A172 (cell line): ENCODE measurements at places on chromosomes 3 and 15.

GRCh38 chr3:194756791-194757325 is 71.2 kb downstream of the FAM43A start:
- DNase-seq: no peak

- DNase-seq: no peak
Measured at GRCh38 chr15:41487802-41488201, 5.9 kb upstream of the ITPKA start.

DNA sequence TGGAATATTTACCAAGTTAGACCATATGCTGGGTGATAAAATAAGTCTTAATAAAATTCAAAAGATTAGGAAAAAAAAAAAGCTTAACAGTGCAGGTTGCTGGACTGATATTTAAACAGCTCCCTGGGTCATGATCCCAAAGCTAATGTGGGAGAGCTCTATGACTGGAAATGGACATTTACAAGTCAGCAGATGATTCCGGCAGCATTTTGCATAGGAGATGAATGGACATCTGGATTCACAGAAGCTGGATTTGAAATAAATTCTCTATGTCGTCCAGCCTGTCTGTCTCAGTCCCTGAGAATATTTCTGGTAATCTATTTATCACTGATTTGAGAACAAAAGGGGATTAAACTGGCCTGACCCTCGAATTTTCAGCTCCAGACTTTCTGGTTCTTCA is 52.3 kb upstream of the KLHL25 start:
- no peak for DNase-seq

GRCh38 chr3:167067787-167068161 is 312.3 kb downstream of the ZBBX start:
- DNase-seq: no peak

- no peak for DNase-seq
Measured at GRCh38 chr15:91946075-91946474, 92.6 kb downstream of the SLCO3A1 start.

DNA sequence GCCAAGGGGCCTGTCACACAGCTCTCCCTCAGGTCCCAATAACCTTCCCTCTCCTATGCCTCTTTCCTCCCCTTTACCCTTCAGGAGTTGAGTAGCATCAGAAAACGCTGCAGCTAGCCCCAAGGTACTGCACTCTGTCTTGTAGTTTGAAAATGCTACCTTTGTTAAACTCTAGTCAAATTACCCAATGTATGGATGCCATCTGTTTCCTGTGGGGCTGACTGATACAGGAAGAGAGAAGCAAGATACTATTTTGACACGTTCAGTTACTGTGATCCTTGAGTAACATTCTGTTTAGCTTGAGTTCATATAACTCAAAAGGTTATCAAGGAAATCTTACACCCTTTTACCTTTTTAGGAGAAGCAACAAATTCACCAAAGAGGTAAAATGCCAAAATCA is 493.1 kb downstream of the FHIT start:
- no peak for DNase-seq

- DNase-seq: no peak
Measured at GRCh38 chr15:68391121-68391520, 40.8 kb downstream of the ITGA11 start.

DNA sequence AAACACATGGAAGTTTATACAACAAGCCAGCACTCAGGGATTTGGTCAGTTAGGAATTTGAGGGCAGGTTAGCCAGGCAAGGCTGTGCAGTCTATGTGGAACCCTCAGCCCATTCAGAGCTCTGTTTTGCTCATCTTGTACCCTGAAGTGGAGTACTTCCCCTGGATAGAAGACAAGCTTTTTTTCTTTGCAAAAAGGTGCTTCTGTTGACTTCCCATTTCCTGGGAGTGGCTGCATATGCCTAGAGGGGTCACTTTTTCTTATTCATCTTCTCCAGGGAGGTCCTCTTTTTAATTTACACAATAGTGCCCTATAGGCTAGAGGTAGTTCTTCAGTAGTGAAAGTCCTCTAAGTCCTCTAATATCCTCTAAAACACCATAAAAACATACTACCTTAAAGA is 225.0 kb upstream of the P2RY1 start:
- no peak for DNase-seq

DNA sequence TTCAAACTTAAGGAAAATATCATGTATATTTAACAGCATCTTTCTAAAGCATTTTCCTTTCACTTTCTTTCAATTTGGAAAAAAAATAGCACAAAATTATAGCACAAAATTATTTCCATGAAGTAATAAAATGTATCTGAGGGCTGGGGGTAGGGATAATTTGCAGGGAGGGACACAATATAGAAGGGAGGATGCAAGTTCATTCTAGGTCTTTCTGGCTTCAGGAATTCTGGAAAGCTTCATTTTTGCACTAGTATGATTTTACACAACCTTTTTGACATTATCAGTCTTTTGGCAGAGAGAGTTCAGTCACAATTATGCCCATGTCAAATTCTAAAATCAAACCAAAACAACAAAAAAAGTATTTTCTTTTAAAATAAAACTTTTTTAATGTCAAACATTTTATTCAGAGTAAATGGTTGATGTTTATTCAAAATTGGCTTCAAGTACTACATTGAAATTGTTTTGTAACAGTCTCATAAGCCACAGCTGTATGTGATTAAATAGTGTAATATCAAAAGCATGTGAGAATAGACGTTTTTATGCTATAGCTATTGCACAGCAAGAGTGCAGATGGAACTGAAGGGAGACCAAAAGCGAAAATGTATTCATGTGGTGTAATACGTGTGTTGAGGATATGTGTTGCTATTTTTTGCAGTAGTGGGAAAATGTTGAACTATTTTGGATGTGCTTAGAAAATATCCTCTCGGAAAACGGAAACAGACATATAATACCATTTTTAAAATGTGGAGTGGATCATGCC is 5.8 kb downstream of the RBMS3 start:
- DNase-seq: peak; percentile 40

DNA sequence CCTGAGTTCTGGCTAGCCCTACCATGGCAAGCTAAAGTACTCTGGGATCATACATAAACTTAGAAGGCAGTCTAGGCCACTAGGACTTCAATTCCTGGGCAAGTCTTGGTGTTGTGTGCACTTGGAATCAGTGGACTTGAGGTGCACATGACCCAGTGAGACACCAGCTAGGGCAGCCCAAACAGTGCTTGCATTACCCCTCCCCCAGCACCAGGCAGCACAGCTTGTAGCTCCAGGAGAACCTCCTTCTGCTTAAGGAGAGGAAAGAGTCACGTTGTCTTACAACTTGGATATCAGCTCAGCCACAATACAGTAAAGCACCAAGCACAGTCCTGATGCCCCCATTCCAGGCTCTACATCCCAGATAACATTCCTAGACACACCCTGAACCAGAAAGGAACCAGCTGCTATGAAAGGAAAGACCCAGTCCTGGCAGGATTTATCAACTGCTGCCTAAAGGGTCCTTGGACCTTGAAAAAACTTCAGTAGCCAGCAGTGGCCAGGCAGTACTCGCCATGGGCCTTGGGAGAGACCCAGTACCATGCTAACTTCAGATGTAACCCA is 57.2 kb downstream of the MYO9A start:
- DNase-seq: no peak

DNA sequence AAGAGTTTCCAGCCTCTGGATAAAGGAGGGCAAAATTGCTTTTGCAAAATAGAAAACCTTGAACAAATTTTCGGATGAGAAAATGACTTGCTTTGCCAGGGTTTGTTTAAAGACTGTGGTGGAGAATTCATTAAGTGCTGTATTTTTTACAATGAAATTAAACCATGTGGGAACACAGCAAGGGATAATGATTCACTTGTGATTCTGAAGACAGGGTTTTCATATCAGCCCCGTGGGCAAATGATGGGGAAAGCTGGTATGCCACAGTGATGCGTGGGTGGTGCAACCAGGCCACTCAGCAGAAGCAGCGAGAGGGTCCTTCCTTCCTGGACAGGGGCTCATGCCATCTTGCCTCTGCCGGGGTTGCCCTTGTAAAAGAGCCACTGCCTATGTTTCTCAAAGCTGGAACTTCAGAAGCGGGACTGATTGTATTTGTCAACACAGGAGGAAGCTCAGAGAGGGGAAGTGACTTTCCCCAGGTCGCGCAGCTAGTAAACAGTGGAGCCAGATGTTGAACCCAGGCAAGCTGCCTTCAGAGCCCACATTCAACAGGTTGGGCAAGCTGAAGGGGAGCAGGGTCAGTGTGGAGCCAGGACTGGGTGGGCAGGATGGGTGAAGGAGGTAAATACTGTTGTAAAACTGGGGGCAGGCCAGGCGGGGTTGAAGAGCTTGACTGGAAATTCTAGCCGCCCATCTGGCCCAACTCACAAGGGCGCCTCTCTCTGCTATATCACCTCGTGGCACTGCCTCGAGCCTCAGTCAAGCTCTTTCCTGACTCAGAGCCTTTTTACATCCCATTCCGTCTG is 79.1 kb downstream of the TOP2B start:
- DNase-seq: no peak

DNA sequence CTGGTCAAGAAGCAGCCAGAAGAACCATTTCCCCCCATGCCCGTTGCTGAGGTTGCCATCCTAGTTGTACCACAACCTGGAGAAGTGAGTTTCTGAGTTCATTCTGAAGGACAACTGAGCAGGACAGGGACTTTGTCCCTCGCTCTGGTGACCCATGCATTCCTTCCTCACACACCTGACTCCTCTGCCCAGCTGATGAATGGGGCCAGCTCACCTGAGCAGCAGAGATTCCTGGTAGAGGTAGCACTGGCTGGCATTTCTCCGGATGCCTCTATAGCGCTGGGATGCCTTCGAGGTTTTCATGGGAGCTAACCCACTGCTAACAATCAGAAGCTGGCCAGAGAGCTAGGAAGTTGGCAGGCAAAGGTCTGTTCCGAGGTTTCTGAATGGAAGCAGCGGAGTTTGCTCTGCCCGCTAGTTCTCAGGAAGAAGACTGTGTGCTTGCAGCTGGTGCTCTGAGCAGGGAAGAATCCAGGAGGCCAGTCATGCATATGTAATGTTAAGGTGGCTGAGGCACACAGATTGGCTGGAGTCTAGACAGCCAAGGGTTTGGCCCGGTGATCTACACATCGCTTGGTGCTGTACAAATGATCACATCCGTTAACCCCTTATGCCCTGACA is at the start of gene TMC3:
Gene TMC3, minus strand, starts transcription at position 439 of the 621 bp plus-strand sequence. Its CDS starts 136 bp downstream, at position 303.
- DNase-seq: no peak
